Prostate gland (tissue), 2 donors: ENCODE measurements at places on chromosomes 2 and 18.
A peak's percentile ranks its signal among the peaks of the same experiment; 100 is the strongest.

GRCh38 chr2:111708476-111709180 is 175.4 kb downstream of the ANAPC1 start:
- H3K4me1 ChIP-seq: no peaks in the 10 kb centered on the region
- peak; percentile 18 for DNase-seq
- no peak overlapping the region for H3K4me3 ChIP-seq
- H3K36me3 ChIP-seq: no peaks in the 10 kb centered on the region
- H3K27ac ChIP-seq: no peak overlapping the region

GRCh38 chr2:218547978-218548377 is 20.2 kb downstream of the USP37 start:
- H3K4me1 ChIP-seq: no peaks in the 10 kb centered on the region
- no peak for DNase-seq
- no peak overlapping the region for H3K4me3 ChIP-seq
- H3K27me3 ChIP-seq: no peaks in the 10 kb centered on the region

DNA sequence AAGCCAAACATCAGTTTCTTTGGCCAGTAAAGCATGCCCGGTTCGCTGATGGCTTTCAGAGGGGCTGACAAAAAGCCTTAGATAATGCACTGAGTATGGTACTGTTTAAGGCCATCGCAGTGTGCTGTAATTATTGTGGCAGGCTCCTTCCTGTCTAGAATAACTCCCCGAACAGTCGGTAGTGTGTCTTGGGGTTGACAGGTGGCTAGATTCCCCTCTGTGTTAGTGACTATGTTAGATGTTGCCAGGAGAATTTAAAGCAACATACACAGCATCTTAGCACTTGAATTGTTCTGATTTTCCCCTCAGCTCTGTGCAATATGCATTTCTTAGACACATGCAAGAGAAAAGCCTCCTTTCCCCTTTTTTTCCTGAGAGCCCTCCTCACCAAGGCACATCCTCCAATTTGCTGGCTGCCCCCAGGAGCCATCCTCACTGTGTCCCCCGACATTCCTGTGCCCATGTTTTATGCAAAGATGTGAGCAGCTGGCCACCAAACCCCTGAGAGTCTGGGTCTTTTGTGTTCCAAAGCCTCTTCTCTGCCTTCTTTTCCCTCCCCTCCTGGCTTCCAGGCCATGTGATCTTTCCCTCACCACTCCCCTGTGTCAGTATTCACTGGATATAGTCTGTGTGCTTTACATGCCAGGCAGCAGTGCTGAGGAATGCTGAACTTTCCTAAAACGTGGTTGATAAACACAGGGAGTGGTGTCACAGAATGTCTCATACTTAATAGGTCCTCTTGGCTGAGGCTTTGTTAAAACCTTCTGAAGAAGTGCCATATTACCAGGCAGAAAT is 331.5 kb downstream of the HRH4 start:
- no peak for DNase-seq
- H3K27me3 ChIP-seq: no peaks in the 10 kb centered on the region
- no peak overlapping the region for H3K4me3 ChIP-seq
- H3K4me1 ChIP-seq: no peaks in the 10 kb centered on the region
- H3K27ac ChIP-seq: no peak overlapping the region

DNA sequence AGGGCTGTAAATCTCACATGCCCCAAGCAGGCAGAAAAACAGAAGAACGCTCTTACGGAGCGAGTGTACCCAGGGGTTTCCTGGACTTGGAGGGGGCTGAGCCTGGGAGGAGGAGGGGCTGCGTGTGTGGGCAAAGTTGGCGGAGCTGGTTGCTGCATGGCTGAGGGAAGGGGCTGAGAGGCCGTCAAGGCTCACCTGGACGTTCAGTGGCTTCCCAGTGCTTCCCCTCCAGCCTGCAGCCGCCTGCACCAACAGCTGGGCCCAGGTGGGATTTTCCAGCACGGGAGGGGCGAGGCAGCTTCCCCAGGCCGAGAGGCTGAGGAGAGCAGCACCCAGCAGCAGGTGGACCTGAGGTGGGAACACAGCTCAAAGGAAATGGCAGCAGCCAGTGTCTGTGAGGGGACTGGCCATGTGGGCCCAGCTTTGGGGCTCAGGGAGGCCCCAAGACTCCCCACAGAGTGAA is 70.6 kb upstream of the CTDP1 start:
- no peaks in the 10 kb centered on the region for H3K4me1 ChIP-seq
- H3K36me3 ChIP-seq: no peaks in the 10 kb centered on the region
- no peaks in the 10 kb centered on the region for H3K27me3 ChIP-seq
- DNase-seq: no peak
- no peak overlapping the region for H3K27ac ChIP-seq

GRCh38 chr2:53646788-53647187 is 120.8 kb upstream of the CHAC2 start:
- H3K36me3 ChIP-seq: no peaks in the 10 kb centered on the region
- no peaks in the 10 kb centered on the region for H3K4me1 ChIP-seq
- H3K27ac ChIP-seq: no peak overlapping the region
- DNase-seq: no peak

DNA sequence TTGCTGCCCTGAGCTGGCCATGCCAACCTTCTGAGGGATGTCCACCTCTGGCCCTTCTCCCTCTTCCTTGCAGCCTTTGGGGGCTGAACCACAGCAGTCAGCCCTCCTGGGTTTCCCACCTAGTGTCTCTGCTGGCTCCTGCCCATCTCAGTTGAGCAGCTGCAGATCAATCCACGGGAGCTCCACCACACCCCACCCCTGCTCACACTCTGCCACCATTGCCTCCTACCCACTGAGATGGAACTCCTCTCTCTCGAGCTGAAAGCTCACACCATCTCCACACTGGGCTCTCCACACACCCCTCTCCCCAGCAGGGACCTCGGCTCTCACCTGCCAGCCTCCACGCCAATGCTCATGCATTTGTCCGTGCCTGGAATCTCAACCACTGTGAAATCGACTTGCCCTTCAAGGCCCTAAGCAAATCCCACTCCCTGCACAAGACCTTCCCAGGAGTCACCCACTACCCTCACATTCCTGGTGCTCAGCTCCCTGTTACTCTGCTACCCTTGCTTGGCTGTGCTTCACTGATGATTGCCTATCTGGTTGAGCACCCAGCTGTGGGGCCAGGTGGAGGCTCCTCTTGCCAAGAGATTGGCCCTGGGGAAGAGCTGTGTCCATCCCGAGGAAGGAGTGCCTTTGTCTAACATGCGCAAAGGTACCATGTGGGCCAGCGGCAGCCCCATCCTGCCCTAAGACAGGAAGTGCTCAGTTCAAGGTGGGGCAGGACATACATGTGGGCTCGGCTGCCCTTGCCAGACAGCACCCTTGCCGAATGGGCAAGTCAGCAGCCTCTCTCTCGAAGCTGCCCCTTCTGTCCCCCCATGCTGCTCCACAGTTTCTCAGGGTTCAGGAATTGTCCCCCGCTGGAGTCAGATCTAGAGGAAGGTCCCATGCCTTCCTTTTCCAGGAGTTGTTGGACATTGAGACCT is 208.7 kb downstream of the CYP26B1 start:
- H3K36me3 ChIP-seq: no peaks in the 10 kb centered on the region
- no peak overlapping the region for H3K27ac ChIP-seq
- DNase-seq: no peak
- H3K27me3 ChIP-seq: no peaks in the 10 kb centered on the region
- H3K4me3 ChIP-seq: no peak overlapping the region

DNA sequence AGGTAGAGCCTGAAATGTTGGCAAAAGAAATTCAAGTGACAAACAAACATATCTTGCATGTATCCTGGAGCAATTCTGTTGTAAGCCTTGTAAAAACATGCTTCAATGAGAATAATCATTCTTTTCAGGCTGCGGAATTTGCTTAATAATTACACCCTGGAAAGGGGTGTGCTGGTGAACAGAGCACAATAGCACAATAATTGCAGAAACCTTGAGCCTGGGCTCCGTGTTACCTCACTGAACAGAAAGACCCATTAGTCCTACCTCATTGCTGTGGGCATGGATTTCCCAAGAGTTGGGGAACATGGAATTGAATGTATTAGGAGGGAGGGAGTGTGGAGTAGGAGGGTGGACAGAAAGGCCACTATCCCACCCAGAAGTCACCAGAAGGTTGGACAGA is 168.0 kb upstream of the ALKAL2 start:
- DNase-seq: no peak
- no peaks in the 10 kb centered on the region for H3K36me3 ChIP-seq
- H3K4me1 ChIP-seq: no peaks in the 10 kb centered on the region
- H3K27ac ChIP-seq: no peak overlapping the region
- no peak overlapping the region for H3K4me3 ChIP-seq
- H3K27me3 ChIP-seq: no peaks in the 10 kb centered on the region

DNA sequence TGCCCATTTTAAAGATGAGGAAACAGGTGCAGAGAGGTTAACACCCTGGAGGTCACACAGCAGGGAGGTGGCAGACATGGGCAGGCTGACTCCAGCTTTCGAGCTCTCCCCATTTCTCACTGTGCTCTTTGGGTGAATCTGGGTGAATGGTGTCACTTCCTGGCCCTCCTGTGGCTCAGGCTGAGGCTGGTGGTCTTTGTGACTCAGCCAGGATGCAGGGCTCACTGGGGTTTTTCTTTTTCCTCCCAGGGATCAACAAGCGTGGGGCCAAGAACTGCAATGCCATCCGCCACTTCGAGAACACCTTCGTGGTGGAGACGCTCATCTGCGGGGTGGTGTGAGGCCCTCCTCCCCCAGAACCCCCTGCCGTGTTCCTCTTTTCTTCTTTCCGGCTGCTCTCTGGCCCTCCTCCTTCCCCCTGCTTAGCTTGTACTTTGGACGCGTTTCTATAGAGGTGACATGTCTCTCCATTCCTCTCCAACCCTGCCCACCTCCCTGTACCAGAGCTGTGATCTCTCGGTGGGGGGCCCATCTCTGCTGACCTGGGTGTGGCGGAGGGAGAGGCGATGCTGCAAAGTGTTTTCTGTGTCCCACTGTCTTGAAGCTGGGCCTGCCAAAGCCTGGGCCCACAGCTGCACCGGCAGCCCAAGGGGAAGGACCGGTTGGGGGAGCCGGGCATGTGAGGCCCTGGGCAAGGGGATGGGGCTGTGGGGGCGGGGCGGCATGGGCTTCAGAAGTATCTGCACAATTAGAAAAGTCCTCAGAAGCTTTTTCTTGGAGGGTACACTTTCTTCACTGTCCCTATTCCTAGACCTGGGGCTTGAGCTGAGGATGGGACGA is 13.2 kb downstream of the ITM2C start:
- peaks cover 3% of the 10 kb centered on the region for H3K36me3 ChIP-seq
- no peaks in the 10 kb centered on the region for H3K4me1 ChIP-seq
- no peaks in the 10 kb centered on the region for H3K27me3 ChIP-seq
- H3K27ac ChIP-seq: no peak overlapping the region
- no peak overlapping the region for H3K4me3 ChIP-seq

DNA sequence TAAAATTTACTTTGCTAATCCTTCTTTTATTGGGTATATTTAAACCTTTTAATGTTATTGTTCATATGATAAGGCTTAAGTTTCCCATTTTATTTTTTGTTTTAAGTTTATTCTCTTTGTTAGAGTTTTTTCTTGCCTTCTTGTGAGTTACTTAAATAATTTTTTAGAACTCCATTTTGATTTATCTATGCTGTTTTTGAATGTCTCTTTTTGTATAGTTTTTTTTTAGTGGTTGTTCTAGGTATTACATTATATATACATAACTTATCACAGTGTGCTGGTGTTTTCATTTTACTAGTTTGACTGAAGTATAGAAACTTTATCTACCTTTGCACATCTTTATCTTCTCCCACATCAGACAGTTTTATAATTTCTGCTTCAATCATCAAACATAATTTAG is 49.4 kb upstream of the TGFA start:
- H3K4me3 ChIP-seq: no peak overlapping the region
- no peak for DNase-seq
- H3K27ac ChIP-seq: no peak overlapping the region
- no peaks in the 10 kb centered on the region for H3K4me1 ChIP-seq

- H3K27ac ChIP-seq: no peak overlapping the region
- DNase-seq: no peak
- no peaks in the 10 kb centered on the region for H3K27me3 ChIP-seq
- H3K36me3 ChIP-seq: no peaks in the 10 kb centered on the region
- H3K4me1 ChIP-seq: no peaks in the 10 kb centered on the region
These were observed 17.4 kb downstream of the KCNIP3 start for GRCh38 chr2:95314598-95314963.

DNA sequence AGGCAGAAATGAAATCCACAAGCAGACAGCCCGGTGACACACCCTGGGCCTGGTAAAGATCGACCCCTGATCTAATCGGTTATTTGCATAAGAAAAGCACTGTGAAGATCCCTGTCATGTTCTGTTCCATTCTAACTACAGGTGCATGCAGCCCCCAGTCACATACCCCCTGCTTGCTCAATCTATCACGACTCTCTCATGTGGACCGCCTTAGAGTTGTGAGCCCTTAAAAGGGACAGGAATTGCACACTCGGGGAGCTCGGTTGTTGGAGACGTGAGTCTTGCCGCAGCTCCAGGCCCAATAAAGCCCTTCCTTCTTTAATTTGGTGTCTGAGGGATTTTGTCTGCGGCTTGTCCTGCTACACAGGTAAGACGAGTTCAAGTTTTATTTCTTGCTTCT is 13.4 kb upstream of the IL1B start:
- no peak for DNase-seq
- no peaks in the 10 kb centered on the region for H3K4me1 ChIP-seq
- no peaks in the 10 kb centered on the region for H3K36me3 ChIP-seq
- no peak overlapping the region for H3K27ac ChIP-seq

- no peaks in the 10 kb centered on the region for H3K27me3 ChIP-seq
- H3K27ac ChIP-seq: no peak overlapping the region
- no peaks in the 10 kb centered on the region for H3K4me1 ChIP-seq
- H3K36me3 ChIP-seq: no peaks in the 10 kb centered on the region
These were observed 37.8 kb upstream of the KCNF1 start for GRCh38 chr2:10873790-10874437.

DNA sequence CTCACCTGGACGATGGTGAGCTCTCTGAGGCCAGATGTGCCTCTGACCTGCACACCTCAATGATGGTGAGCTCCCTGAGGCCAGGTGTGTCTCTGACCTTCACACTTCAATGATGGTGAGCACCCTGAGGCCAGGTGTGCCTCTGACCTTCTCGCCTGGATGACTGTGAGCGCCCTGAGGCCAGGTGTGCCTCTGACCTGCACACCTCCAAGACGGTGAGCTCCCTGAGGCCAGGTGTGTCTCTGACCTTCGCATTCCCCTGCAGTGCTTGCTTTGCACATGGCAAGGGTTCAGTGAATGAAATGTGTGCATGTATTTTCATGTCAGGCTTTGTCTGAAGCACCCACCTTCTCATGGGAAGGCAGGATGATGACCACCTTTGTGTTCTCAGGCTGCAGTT is 95.5 kb downstream of the PTGR3 start:
- H3K27me3 ChIP-seq: peaks cover 7% of the 10 kb centered on the region
- H3K4me1 ChIP-seq: no peaks in the 10 kb centered on the region
- DNase-seq: no peak
- H3K27ac ChIP-seq: no peak overlapping the region
- no peak overlapping the region for H3K4me3 ChIP-seq

DNA sequence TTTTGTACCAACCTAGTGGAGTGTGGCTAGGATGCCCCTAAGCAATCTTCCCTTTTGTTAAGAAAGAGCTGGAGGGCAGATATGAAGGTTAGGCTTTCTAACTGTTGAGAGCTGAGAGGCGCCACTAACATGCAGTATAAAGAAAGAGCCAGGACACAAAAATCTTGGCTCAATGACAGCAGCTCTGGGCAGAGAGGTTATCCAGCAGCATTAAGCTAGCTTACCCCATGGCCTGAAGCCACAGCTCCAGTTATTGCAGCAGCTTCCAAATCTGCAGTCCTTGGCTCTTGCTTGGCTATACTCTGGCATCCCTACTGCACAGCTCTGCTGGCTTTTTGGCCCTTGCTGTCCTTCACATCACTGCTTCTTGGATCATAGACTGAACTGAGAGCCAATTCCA is 213.4 kb downstream of the GPD2 start:
- H3K4me1 ChIP-seq: no peaks in the 10 kb centered on the region
- DNase-seq: no peak
- H3K4me3 ChIP-seq: no peak overlapping the region
- no peak overlapping the region for H3K27ac ChIP-seq
- no peaks in the 10 kb centered on the region for H3K27me3 ChIP-seq
